Airway epithelial cell (primary cell): ENCODE measurements at places on chromosomes 16 and 17. TPM values are rescaled to one million over a fixed set of nuclear protein-coding genes. Genes with fewer than 3 reads are reported as not detected.

The BAHCC1 gene
- total RNA-seq, result 6.0 and 7.1 TPM in 2 replicates

The MED31 gene
- 21.5 and 38.9 TPM in 2 replicates for total RNA-seq

The NPW gene
- 3.6 and 4.0 TPM in 2 replicates for total RNA-seq

The CD300H gene
- 0.46 TPM in 1 of 2 replicates, not detected in the other for total RNA-seq

The HAGH gene
- 76.1 and 79.8 TPM in 2 replicates for total RNA-seq

The KRT39 gene
- total RNA-seq, result not detected in 2 replicates

The MEAK7 gene
- total RNA-seq, result 41.5 and 54.3 TPM in 2 replicates
